Fibroblast of mammary gland (primary cell): ENCODE measurements at places on chromosomes 3 and 15.
A peak's percentile ranks its signal among the peaks of the same experiment; 100 is the strongest.

DNA sequence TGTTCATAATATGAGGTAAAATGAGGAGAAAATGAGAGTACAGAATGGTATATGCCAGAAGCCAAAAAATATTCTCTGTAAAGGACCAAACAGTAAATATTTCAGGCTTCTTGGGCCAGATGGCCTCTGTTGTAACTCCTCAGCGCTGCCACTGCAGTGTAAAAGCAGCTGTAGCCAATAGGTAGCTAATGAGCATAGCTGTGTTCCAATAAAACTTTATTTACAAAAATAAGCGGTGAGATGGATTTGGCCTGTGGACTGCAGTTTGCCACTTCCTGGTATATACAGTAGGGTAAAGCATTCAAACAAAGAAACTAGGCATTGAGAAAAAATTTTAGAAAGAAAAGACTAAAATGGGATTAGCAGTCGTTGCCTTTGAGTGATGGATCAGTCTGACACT lies 51.5 kb downstream of the BFSP2 start:
- DNase-seq = no peak

GRCh38 chr15:73955861-73956742 lies 29.8 kb downstream of the LOXL1 start:
- DNase-seq = peak; percentile 28

GRCh38 chr3:41394896-41395295 lies 195.6 kb downstream of the CTNNB1 start:
- no peak for DNase-seq

DNA sequence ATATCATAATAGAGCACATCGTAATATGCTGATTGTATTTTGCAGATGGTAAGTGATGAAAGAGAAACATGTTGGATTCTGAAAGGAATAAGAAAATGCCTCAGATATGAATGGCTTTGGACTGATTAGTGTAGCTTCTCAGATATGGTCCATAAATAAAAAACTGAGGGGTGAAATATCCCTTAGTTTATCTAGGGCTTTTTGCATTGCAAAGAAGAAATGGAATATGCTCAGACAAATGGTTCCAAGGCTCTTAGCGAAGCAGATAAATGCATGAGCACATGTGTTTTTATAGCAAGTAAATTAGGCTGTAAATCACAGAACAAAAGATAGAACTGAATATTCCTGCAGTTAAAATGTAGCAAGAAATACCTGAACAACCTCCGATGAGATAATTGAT lies 820.9 kb upstream of the GRM7 start:
- no peak for DNase-seq

DNA sequence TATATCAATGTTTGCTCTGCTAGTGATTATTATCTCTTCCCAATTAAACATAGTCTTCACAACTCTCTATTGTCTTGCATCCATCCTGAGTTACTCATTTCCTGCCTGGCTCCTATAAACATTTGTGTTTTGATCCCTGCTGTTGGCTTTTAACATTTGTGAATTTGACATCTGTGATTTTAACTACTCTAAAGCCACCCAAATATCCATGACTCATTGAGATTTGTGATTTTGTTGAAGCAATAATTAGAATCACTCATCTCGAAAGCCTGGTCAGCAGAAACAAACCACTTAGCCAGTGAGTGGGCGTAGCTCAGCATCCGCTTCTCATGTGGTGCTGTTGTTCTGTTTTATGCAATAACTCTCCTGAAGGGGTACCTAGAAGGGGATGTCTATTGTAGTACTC lies 174.3 kb upstream of the ZBTB20 start:
- DNase-seq = peak; percentile 77
